ENCODE measurements at places on chromosomes 3 and 15.
A peak's percentile ranks its signal among the peaks of the same experiment; 100 is the strongest.

DNA sequence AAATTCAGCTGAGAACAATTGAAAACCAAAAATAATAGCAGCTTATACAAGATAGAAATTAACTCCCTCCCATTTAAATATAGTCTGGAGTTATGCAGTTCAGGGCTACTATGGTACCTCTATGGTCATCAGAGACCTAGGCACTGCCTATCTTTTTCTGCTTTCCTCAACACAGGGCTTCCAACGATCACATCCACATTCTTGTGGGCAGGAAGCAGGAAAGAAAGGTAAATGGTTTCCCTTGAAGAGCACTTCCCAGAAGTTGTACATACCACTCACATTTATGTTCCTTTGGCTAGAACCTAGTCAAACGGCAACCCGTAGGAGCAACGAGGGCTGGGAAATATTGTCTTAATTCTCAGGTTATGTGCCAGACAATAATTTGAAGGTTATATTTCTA, 197.7 kb upstream of the PRICKLE2 start:
- DNase-seq: no peak

DNA sequence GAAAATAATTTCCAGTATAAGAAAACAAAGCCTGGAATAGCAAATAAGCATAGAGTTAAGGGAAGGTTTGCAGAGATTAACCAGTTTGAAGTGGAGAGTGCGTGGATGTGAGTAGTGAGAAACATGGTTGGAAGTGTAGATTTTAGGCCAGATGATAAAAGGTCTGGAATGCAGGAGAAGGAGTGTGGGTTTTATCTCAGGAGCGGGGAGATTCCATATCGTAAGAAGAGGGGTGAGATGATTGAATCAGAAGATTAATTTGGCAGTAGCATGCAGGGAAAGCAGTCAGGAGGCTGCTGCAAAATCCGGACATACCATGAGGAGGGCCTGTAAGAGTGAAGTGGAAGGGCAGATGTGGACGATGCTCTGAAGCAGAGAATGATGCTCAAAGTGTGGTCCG, 13.7 kb downstream of the PPARG start:
- DNase-seq: no peak

- DNase-seq: no peak
Observed at GRCh38 chr3:30586806-30587486, 19.5 kb upstream of the TGFBR2 start.

GRCh38 chr3:152100491-152101132, 168.1 kb upstream of the MBNL1 start:
- no peak for DNase-seq

DNA sequence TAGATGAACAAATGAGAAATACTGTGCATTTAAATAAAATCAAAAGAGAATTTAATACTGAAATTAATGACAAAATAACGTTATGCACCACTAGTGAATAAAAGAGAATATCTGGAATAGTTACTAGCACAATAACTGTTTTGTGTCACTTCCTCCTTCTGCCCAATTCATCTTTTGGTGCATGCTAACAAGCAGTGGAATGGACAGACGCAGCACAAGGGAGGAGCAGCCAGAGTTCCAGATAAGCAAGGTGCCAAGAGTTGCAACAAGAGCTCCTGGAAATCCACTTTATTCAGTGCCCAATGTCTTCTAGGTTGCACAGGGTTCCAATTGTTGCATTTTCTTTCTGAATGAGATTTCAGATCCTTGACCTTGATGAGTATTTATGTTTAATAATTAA, 66.5 kb upstream of the PLXND1 start:
- DNase-seq: no peak

DNA sequence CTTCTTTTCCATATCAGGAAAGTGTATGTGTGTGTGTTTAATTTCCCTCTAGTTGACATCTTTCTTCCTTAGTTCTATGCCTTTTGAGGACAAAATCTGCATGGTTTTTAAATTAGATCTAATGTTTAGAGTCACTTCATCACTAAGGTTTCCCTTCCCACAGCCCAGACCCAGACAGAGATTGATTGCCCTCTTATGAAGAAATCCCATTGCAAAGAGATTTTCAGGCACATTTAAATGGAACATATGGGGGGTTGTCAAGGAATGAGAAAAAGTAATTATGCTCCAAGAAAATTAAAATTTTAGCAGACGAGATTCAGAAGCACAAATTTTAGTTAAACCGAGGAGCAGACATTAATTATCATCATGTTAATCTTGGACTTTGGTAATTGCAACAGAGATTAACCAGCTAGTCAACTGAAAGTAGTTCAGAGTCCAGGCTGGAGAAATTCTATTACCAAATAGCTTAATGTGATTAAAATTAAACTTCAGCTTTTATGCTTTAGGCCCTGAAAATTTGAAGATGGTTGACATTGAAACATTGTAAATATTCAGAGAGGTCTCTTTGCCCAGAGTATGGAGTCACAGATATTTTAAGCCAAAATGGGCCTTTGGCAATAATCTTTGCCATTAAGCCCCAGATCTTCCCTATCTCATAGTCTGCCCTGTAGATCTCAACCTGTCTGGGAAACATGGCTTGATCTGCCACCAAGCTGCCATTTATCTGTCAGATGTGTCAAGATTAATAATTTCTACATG, 143.4 kb downstream of the TMEM108 start:
- DNase-seq: no peak

DNA sequence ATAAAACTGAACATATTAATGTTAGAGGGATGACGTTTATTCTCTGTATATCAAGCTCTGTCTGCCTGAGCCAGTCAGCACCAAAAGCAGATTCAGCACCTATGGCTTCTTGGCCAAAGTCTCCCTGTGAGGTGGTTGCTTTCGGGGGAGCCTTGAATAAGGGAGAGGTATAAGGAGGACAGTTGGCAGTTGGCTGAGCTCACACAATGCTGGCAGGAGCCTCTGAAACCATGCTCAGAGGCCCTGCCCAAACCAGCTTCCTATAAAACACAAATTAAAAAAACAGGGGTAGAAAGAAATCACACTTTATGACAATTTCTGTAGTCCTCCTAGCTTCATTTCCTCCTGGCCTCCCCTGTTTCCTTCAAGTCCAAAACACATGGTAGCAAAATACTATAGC, 18.8 kb downstream of the ARHGEF3 start:
- DNase-seq: no peak

DNA sequence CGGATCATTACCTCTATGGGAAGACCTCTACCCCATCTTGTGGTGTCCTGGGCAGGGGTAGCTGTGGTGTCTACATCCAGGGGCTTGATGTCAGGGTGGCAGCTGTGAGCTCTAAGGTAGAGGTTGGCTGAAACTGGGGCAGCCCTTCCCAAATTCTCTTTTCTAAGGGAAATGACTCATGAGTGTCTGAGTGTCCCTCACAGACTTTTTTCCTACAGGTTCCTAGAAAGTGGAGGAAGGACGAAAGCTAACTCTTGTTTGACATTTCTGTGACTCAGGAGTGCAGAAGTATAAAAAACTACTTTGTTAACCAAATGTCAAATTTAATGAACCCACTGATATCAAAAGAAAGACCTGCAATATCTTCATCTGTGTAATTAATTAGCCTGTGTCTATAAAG, 481.5 kb downstream of the PDCD6IP start:
- DNase-seq: no peak

DNA sequence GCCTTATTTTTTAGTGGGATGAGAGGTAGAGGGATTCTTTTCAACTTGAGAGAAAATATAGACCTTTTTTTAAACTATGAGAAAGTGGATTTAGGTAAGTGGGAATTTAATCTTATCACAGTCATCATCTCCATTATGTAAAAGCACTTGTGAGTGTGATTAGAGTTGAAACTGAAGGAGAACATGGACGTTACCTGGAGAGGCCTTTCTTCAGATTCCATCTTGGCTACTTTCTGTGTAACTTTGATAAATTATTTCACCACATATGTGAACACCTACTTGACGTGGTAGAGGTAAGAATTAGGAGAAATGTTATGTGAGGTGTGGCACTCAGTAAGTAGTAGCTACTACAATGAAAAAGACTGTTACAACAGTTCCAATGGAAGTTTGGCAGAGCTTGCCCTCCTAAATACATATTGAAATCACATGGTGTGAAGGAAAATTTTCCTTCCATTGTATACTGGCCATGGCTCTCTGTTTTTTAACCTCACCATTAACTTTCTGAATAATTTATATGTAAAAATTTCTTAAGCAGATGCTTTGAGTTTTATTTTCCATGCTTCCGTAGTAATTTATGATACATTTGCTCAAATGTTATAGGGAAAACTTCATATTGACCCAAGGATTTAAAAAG, 193.3 kb downstream of the FNDC3B start:
- DNase-seq: no peak

DNA sequence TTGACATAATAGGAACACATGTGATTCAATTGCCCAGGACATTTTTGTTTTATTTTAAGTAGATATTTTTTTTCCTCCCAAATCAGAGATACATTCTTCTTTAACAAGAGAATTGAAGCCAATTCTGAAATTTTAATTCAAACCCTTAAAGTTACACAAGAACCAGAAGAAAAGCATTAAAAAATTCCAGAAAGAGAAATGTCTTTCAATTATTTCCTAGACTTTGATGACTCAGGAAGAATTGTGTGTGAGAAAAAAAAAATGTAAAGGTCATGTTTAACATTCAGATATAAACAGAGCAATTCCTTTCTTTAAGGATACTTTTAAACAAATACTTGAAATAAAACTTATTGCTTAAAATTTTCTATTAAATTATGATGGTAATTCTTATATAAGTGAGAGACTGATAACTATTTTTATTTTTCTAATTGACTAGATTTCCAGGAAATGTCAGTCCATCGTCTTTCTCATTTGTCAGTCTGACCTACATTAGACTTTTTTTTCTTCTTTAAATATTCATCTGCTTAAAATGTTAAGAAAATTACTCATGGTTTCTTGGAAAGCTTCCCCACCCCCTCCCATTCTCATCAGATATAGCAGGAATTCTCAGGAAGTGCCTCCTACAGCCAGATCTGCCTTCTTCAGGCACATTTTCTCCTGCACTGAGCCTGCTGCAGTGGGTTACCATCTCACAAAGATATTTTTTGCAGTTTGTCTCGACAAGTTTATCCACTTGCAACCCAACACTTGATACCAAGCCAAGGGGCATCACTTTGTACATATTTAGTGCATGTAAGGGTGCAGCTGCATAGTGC, 261.8 kb upstream of the CBLB start:
- no peak for DNase-seq

- DNase-seq: no peak
Observed at GRCh38 chr3:148599481-148599880, 98.2 kb upstream of the AGTR1 start.

- no peak for DNase-seq
Observed at GRCh38 chr15:65411465-65412071, 11.2 kb downstream of the IGDCC4 start.

DNA sequence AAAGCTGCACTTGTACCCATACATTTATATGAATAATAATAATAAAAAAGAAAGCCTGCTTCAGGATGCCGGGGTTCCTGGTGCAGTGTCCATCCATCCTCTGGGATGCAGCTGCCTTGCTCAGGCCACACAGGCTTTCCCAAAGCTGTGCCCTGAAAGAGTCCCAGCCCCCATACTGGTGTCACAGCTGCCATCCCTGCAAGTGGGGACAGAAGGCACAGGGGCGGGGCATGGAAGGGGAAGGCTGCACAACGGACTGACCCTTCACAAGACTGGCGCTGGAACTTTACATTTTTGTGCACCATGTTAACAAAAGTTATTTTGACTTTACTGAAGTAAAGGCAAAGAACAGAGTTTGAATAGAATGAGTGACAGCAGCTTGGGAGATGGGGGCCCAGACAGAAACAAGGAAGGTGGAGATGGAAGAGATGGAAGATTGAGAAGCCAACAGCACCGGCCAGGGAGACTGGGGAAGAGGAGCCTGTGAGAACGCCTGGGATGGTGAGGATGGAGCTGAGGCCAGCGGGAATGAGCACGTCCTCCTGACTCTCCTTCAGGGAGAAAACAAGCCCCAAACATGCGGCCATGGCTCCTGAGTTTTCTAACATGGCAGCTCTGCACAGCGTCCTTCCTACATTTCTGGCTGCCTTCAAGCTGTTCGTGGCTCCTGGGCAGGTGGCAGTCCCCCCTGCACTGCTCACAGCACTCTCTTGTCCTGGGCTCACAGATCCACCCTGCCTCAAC, 73.1 kb downstream of the ABTB1 start:
- no peak for DNase-seq

GRCh38 chr15:38093931-38094330, 158.7 kb upstream of the SPRED1 start:
- no peak for DNase-seq

DNA sequence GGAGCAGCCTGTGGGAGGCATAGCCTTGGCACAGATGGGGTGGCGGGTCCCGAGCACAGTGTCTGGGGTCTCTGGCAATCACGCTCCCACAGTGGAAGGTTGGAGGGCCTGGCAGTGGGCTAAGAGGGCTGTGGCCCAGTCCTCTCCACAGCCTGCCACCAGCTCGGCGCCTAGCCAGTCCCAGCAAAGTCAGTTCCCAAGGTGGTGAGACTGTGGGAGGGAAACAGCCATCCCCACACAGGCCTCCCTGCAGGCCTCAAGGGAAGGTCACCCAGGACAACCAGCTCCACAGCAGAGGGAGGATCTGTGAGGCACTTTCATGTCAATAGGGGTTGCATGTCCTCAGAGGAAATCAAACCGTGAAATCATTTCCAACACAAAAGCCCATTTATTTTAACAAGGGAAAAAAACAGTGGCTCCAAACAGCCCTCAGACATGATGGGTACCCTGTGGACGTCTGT, 27.6 kb upstream of the LIMD1 start:
- no peak for DNase-seq

GRCh38 chr15:97141360-97141759, 810.9 kb downstream of the NR2F2 start:
- DNase-seq: no peak

- DNase-seq: no peak
Observed at GRCh38 chr3:32862936-32863487, 45.2 kb downstream of the TRIM71 start.

- DNase-seq: no peak
Observed at GRCh38 chr3:113231391-113231790, 20.0 kb downstream of the BOC start.

- DNase-seq: no peak
Observed at GRCh38 chr3:168094580-168094876, 1.2 kb downstream of the GOLIM4 start.

GRCh38 chr3:186360779-186361178, 1.3 kb downstream of the DGKG start:
- DNase-seq: no peak

GRCh38 chr3:105274958-105275357, 91.8 kb upstream of the ALCAM start:
- DNase-seq: no peak

GRCh38 chr3:189724356-189724755, 93.2 kb downstream of the TP63 start:
- DNase-seq: no peak

GRCh38 chr3:58332575-58333188, at the start of gene PXK:
Gene PXK, plus strand, starts transcription at chr3:58332892. Its CDS starts 97 bp downstream, at chr3:58332989.
- DNase-seq: peak; percentile 76

DNA sequence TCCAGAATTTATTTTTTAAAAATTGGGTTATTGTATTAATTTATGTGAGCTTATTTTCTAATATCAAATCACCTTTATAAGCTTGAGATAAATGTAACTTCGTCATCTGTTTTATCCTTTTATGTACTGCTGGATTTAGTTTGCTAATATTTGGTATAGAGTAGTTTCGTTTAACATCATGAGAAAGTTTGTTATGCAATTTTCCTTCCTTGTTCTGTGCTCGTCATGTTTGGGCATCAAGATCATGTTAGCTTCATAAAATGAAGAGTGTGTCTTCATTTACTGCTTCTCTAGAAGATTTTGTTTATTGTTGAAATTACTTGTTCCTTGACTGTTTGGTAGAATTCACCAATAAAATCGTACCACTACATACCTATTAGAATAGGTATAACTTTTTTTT, 262.1 kb upstream of the SATB1 start:
- no peak for DNase-seq
